Kidney tubule cell (primary cell): ENCODE measurements at places on chromosomes 7 and 10.

DNA sequence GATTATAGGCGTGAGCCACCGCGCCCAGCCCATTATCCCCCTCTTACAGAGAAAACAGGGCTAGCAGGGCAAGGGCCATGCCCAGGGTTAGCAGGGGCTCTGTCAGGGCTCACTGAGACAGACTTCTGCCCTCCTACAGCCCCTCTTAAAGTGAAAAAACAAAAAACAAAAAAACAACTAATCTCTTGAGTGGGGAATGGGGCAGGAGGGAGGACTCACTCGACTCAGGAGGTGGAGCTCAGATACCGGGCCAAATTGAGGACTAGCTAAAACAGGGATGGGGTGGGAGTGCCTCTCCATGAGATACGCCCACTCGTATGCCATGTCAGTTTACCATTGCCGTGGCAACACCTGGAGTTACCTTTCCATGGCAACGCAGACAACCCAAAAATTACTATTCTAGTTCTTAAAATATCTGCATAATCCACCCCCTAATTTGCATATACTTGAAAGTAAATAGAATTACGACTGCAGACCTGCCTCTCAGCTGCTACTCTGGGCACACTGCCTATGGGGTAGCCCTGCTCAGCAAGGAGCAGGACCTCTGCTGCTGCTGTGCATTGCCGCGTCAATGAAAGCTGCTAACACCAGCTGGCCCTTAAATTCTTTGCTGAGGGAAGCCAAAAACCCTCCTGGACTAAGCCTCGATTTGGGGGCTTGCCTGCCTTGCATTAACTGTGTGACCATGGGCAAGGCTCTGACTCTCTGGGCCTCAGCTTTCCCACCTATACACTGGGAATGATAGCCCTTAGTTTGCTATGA is 13.4 kb downstream of the SSC4D start:
- DNase-seq: no peak

- no peak for DNase-seq
Observed at GRCh38 chr10:995559-995926, 7.3 kb downstream of the GTPBP4 start.

GRCh38 chr10:112519133-112519761 is 72.2 kb downstream of the VTI1A start:
- DNase-seq: no peak

- peak; percentile 38 for DNase-seq
Observed at GRCh38 chr7:91263384-91264045, 718 bp upstream of the FZD1 start.

DNA sequence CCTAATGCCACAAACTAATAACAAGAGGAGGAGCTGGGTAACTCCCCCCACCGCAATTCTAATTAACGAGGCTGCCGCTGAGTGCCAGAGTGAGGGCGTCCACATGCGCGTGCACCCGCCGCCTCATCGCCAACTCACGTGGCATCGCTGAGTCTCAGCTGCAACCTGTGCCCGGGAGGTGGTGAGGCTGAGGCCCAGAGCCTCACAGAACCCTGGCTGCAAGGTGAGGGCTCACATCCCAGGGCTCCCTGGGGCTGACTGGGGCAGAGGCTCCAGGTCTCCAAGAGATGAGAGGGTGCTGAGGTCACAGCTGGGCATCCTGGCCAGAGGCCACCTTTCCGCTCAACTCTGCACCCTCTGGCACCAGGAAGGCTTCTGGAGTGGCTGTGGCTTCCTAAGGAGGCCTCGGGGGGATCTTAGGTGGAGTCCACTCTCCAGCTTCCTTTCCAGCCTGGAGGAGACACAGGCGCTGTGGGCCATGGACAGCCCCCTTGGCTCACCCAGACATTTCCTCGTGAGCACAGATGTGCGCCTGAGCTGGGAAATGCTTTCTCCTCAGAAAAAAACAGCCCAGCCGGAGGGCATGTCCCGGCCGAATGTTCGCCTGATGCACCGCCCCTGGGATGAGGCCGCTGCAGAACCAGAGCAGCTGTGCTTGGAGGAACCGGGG is 242.6 kb downstream of the MAD1L1 start:
- DNase-seq: no peak
